T follicular helper cell (primary cell): ENCODE measurements at places on chromosomes 5 and 9.

- no peak for DNase-seq
These were observed 40.0 kb downstream of the NUDT12 start for GRCh38 chr5:103522586-103522985.

- peak; percentile 76 for DNase-seq
These were observed at the start of the genes NLN and SGTB for GRCh38 chr5:65721720-65722574. NLN (plus strand) TSS chr5:65722205; CDS start chr5:65722374, 169 bp downstream. SGTB (minus strand) TSS chr5:65722109; CDS start chr5:65720807, 1,302 bp downstream.

DNA sequence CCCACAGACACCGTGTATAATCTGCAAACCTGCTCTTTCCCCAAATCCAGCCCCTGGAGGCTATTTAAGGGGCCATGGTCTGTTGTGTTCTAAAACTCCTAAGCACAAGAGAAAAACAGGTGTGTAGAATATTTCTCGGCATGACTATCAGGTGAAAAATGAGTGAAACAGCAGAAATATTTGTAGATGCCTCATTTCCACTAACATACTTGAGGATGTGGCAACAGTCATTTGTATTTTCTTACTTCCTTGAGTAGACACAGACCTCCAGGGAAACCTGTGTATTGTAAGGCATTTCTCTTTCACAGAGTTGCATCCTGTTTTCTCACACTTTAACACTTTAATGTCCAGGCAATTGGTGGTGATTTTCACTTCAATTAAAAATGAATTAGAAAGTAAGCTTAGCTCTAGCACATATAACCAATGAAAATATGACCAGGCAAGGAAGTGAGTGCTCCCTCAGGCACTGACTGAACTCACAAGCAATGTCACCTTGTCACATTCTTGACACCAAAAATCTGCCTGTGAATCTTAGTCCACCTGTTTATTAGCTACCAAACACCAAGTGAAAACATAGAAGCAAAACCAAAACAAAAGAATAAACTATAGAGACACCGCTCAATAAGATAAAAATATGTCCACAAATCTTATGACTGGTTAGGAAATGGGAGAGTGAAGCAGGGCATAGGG lies 64.4 kb downstream of the DIRAS2 start:
- no peak for DNase-seq

GRCh38 chr5:108884736-108885135 lies 137.0 kb downstream of the FER start:
- no peak for DNase-seq

- DNase-seq, result no peak
These were observed 28.6 kb downstream of the GFPT2 start for GRCh38 chr5:180324601-180324950.

- DNase-seq, result no peak
These were observed 334.5 kb downstream of the TENT4A start for GRCh38 chr5:7047511-7048261.
